Pulmonary artery endothelial cell (primary cell): ENCODE measurements at places on chromosomes 13 and 19. TPM values are rescaled to one million over a fixed set of nuclear protein-coding genes. Genes with fewer than 3 reads are reported as not detected.

DNA sequence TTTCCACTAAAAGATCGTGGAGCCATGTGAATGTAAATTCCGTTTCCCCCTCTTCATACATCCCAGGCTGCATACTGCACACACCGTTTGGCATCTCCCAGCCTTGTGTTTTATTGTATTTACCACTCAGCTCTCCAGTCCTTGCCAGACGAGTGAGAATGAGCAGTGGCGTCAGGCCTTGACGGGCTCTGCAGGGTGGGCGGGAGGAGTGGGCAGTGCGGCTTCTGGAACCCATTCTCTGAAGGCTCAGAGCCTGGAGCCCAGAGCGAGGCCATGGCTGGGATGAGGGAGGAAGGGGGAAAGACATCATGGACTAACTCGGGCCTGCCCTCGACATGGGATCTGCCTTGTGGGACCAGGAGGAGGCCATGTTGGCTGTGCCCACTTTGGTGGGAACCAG is 25.1 kb downstream of the BICRA start:
- no peak for DNase-seq

COX6B2 gene
- not detected in 2 replicates for total RNA-seq

DNA sequence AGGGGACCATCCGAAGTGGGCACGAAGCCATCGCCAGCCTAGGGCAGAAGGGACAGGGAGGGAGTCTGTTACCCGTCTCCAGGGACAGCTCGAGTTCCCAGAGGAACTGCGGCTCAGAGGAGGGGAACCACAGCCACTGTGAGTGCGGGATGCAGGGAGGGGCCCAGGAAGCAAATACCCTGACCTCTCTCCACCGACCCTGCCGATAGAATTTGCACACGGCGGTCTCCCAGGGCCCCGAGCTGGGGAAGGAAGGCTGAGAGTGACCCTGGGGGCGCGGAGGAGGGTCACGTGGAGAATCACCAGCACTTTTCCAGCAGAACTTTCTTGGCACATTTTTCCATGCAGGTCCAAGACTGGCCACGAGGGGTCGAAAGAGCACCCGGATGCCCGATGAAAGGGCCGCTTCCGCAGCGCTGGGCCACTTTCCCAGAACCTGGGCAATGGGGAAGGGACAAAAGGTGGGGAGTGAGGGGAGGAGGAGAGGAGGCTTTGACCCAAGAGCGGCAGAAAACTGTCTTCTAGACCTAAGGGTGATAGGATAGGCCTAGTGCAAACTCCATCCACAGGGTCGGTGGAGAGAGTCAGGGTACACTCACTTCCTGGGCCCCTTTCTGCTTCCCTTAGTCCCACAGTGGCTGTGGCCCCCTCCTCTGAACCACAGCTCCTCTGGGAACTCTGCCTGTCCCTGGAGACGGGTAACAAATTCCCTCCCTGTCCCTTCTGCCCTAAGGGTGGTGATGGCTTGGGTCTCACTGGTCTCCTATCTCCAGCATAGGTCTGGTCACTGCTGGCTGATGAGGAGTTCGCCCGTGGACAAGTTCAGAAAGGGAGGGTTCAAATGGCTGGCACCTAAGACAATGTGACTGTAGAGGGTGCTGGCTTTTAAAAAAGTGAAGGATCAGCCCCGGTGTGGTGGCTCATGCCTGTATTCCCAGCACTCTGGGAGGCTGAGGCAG is 5.3 kb upstream of the GPR4 start:
- no peak for DNase-seq

DNA sequence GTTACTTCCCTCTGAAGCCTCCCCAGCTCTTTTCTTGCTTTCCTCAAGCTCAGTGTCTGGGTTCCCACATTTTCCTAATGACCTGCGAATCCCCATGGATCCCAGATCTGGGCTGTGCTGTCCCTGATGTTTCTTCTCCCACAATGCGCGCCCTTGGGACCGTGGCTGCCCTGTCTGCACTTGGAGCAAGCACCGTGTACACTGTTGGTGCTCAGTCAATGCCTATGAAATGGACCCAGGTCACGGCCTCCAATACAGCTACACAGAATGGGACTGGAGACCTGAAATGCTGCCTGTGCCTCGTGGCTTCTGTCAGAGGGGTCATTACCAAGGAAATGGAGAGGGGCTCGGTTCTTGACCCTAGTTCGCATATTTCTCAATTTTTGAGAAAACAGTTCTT is 160.1 kb upstream of the SOX1 start:
- DNase-seq: no peak

- DNase-seq: no peak
These were observed 4.3 kb upstream of the POU4F1 start for GRCh38 chr13:78607409-78608251.

C19orf33 gene
- 27.9 and 33.4 TPM in 2 replicates for total RNA-seq

DNA sequence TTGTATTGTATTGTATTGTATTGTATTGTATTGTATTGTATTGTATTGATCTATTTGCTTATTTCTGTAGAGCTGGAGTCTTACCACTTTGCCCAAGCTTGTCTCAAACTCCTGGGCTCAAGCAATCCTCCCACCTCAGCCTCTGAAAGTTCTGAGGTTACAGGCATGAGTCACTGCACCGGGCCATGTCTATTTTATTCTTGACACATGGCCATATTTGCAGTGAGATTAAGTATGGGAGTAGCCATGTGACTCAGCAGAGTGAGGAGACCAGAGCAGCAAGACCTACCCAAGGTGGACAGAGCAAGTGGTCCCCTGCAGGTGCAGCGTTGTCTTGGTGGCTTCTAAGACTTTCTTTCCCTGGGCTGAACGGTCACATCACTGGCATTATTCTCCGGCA is 49.1 kb upstream of the UBAC2 start:
- no peak for DNase-seq

- no peak for DNase-seq
These were observed 67.5 kb downstream of the B3GLCT start for GRCh38 chr13:31267126-31267784.

CCDC169 gene
- total RNA-seq: 3.8 and 4.7 TPM in 2 replicates

DNA sequence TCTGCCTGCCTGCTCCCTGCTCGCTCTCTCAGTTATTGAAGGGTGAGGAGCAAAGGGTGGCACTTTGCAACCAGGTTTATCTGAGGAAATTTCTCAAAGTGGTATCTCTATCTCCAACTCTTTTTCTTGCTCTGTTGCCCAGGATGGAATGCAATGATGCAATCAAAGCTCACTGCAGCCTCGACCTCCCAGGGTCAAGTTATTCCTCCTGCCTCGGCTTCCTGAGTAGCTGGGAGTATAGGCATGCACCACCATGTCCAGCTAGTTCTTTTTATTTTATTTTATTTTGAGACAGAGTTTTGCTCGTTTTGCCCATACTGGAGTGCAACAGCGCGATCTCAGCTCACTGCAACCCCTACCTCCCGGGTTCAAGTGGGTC is 4.9 kb downstream of the ACTMAP start:
- no peak for DNase-seq

SULT2A1 gene
- not detected in 2 replicates for total RNA-seq

DNA sequence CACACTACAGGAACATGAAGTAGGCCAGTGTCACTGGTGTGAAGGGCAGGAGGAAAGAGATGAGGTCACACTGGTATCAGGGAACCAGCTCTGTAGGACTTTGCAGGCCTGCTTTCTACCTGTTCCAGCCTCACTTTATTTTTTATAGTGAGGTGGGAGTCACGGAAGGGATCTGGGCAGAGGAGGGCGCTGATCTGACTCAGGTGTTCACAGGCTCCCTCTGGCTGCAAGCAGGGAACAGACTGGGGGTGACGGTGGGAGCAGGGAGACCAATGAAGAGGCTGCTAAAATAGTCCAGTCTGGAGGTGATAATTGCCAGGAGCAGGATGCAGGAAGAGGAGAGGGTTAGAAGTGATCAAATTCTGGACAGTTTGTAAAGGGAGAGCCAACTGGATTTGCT is 2.8 kb downstream of the THAP8 start:
- DNase-seq: no peak

DNA sequence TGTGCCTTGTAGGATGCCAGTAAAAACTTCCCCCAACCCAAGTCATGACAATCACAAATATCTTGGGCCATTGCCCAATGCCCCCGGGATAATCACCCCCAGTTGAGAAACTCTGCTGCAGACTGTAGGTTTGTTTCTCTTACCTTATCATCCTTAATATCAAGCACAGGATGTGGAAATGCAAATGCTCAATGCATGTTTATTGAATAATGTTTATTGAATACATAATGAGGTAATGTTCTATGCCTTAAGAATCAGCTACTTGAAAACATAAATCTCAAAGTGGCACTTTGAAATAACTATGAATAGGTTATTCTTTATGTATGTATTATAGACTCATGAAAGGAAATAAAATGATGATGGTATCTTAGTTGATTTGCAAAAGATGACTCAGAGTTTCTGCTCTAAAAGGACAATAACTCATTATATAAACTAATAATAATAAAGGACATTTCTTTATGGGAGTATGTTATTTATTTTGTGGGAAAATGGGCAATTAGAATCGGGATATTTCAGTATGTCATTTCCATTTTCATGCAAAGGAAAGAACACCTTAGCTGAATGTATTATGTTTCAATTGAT is 414.2 kb downstream of the EFNB2 start:
- DNase-seq: no peak

CYP4F12 gene
- not detected in 2 replicates for total RNA-seq

DNA sequence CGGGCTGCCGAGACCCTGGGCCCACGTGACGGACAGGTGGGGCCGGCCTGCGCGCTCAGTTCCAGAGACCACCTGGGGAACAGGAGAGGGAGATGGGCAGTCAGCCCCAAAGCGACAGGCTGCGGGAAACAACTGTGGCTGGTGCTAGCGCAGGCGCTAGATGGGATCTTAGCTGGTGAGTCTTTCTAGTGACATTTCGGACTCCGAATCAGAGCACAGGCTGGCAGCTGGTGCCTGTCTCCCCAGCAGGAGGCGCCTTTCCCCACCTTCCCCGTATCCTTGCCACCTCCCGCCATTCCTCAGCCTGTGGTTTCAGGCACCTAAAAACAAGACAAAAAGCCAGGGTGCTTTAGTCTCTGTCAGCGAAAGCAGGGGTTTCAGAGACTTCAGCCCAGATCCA is 19.4 kb upstream of the RANBP3 start:
- no peak for DNase-seq

- DNase-seq: no peak
These were observed 19.3 kb upstream of the KIR3DL3 start for GRCh38 chr19:54704928-54705327.

DNA sequence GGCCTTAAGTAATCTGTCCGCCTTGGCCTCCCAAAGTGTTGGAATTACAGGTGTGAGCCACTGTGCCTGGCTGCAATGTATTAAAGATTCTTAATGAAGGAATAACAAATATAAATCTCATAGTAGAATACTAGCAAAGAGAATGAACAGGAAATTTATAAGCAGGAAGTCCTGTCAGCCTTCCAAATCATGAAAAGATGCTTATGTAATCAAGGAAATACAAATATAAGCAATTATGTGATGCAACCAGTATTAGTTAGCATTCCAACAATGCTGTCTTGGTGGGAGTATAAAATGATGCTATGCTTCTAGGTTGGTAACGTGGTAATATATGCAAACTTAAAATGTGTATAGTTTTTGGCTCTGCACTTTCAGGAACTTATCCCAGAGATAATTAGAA is 133.8 kb downstream of the PDS5B start:
- DNase-seq: no peak
